ENCODE measurements at places on chromosomes 1 and 21.

GRCh38 chr21:16536643-16537434 lies 807.1 kb downstream of the USP25 start:
- no peak for DNase-seq

DNA sequence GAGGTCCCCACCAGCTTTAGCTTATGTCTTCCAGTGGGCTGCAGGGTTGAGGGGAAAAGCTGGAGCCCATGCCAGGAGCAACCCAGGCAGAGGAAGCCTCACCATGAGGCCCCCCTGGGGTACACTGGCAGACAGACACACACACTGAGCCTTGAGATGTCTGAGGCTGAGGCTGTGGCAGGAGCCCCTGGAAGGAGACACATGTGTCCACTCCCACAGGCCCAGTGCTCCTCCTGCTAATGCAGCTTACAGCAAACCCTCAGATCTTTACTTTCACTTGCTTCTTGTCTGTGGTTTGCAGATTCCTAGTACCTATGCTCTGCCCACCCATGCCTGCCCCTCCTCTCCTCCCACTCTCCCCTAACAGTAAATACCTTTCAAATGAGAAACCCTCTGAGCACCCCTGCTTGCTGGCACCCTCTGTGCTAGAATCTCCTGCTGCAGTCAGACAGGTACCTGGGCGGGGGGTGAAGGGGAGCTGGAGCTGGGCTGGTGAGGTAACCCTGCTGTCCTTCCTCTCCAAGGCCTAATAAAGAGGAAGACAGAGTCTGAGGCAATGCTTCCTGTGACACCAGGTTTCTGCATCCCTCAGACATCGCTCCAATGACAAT lies 63.4 kb upstream of the NEK2 start:
- DNase-seq = no peak

GRCh38 chr1:64847666-64848065 lies 102.8 kb downstream of the RAVER2 start:
- DNase-seq = no peak

GRCh38 chr1:183891158-183891856 lies 86.4 kb downstream of the RGL1 start:
- DNase-seq = no peak

DNA sequence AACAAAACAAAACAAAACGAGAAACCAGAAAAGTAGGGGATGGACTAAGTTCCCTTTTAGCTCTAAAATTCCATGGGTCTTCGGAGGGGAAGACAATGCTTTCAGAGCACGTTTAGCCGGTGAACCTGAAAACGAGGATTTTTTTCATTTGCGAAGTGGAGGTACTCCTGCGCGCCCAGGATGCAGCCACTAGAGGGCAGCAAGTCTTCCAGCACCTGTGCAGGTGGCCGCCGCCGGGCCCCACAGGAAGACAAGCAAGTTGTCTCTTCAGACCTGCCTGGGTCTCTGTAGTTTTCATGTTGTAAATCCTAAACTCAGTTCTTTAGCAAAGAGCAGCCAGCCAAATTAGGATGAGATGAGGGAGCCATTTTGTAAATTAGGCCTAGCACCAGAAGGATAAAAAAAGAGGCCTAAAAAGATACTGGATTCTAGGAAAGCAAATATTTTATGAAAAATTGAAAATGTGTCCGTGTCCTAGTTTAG lies 17.7 kb upstream of the SNX27 start:
- peak; percentile 54 for DNase-seq

DNA sequence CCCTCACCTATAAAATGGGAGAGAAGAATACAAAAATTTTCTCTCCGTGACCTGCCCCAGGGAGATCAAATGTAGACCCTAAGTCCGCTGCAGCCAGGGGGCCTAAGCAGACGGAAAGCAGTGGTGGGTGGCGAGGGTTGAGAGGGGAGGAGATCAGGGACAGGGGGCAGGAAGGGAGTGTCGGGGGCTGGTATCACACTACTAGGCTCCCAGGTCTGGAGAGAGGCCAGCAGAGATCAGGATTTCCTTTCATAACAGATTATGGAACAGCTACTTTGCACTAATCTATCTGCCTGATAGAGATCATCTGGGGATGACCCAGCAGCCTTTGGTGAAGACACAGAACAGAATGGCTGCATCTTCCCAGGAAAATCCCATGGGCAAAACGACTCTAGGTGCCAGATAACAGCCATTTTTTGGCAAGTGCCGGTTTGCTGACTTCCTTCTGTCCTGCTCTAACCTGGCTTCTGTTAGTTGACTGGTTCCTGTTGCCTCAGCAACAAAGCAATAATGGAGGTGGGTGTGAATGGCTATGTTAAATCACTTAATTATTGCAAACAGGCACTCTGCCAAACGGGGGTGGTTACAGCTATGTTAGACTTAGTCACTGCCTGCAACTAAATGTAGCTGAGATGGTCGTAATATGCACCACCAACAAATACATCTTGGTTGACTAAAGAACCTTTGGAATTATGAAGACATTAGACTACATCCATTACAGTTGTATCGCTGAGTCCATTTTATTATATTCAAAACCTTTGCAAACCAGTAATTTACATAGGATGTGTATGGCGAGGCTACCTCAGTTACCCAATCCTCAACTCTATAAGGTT lies 30.0 kb upstream of the EPS8L3 start:
- DNase-seq = peak; percentile 85

- DNase-seq = peak; percentile 35
Measured at GRCh38 chr1:39160703-39161102, 43.8 kb upstream of the MACF1 start.

- DNase-seq = no peak
Measured at GRCh38 chr1:160807247-160807646, 11.3 kb downstream of the LY9 start.

All from NCI-H446 (cell line).